ENCODE measurements at places on chromosomes 5 and 9. TPM values are rescaled to one million over a fixed set of nuclear protein-coding genes. Genes with fewer than 3 reads are reported as not detected.

OBP2B gene
- not detected for total RNA-seq

RPL37 gene
- total RNA-seq: 1,726 TPM

PGM5 gene
- not detected for total RNA-seq

ZNF483 gene
- total RNA-seq: 46.8 TPM

ZFP2 gene
- 0.37 TPM for total RNA-seq

DNA sequence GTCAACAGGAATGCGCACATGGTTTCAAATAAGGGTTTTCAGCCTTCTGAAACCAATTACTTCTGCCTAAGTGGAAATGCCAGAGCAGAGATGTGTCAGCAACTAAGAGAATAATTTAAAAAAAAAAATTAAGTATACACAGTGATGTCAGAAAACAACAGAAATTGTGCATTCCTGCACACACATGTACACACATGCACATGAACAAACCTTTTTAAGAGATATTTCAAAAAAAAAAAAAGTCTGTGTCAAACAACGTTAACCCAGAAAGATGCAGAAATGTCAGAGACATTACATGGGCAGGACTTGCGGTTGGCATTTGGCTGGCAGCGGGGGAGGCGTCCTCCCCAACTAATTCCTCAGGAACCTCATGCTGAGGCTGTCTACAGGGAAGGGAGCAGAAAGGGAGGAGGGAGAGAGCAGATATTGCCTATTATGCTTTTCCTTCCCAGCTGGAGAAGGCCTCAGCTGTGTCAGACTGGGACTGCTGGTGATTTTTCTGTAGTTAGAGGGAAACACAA, 536.9 kb upstream of the WWC1 start:
- no peak for DNase-seq

DNA sequence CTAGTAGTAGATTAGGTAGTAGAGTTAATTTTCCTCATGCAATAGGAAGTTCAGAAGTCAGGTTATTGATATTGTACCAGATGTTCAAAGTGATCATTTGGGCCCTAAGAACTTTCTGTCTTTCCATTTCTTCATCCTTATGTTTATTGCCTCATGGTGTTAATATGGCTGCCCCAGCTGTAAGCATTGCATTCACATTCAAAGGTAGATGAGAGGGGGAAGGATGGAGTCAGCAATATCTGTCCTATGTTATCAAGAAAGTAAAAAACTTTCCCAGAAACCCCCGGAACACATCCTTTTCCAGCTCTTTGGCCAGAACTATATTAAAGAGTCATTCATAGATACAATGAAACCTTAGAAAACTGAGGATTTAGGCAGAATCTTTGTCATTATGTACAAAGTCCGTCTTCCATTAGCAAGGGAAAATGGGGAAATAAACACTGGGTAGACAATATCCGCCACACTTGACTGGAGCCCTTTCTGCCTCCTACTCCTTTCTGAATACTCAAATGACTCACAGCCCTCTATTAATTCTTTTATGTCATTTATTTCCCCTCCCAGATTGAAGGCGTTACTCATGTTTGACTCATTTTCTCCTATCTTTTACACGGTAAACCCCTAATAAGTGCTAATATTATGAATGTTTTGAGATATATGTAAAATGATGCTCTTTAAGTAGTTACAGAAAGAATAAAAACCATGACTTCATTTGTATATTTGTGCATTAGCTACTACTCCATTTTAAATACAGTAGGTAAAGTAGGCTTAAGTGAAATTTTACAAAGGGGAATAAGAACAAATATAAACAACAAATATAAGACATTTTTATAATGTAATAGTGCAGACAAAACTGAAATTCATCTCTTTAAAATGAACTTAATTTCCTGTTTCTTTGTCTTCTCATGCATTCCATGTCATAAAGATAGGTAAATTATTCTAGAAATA, 127.6 kb downstream of the SLF1 start:
- no peak for DNase-seq

DNA sequence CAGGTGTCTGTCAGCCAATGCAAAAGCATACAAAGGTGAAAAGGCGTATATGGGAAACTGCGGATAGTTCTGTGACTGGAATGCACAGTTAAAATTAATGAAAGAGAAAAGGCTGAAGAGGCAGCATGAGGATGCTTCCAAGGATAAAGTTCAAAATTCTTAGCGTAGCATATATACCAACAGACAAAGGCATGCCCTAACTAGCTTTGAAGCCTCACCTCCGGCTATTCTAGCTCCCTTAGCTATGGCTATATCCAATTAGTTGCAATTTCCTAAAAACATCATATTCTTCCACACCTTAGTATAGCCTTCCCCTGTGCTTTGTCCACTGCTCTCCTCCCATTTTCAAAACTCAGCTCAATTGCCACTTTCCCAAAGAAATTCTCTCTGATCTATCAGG, 1.4 kb upstream of the DNAJA1 start:
- no peak for DNase-seq

- DNase-seq: no peak
Observed at GRCh38 chr5:142726188-142726731, 40.4 kb upstream of the FGF1 start.

- no peak for DNase-seq
Observed at GRCh38 chr5:102737161-102737560, 17.9 kb upstream of the PAM start.

DNA sequence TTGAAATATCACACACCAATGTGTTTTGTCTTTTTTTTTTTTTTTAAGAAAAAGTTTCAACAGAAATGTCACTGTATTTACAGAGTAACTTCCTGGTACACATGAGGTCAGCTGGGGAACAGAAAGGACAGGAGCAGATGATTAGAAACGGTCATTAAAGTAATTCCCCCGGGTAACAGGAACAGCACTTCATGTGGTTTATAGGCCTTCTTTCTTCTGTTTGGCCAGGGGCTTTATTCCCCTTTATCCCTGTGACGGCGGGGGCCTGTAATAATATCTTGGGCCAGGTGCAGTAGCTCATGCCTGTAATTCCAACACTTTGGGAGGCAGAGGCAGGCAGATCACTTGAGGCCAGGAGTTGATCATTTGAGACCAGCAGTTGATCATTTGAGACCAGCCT, 30.5 kb upstream of the MSH3 start:
- no peak for DNase-seq

DNA sequence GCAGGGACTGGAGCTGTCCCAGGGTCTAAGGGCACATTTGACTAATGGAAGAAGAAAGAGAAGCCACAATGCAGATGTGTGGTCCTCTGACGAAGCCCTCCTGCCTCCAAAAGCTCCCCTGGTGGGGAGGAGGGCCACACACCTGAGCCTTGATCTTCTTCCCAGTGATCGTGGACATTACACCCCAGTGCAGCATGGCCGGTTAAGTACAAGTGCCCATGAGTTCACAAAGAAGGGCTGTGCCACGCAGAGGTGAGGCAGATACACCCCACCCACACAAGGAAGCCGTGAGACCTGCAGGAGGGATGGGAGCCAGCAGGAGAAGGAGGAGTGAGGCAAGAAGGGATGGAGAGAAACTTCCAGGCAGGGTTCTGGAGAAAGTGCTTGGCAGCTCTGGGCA, 199.0 kb upstream of the MVB12B start:
- DNase-seq: peak; percentile 5

DNA sequence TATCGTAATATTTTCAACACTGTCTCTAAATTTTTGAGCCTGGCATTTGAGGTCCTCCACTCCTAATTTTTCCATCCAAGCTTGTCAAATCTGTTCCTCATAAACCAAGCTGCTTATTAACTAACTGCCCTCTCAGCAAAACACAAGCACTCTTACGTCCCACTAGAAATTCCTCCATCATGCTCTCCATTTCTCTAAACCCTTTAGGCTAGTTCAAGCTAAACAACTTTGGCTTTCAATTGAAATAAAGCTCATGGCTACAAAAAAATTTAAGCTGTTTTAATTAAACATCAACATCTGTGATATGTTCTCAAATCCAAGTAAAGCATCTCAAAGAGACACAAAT, 45.7 kb downstream of the RNF145 start:
- DNase-seq: no peak

GRCh38 chr5:147554261-147554817, 44.5 kb upstream of the DPYSL3 start:
- DNase-seq: no peak

- no peak for DNase-seq
Observed at GRCh38 chr9:70959366-70959765, 162.1 kb downstream of the TRPM3 start.

DNA sequence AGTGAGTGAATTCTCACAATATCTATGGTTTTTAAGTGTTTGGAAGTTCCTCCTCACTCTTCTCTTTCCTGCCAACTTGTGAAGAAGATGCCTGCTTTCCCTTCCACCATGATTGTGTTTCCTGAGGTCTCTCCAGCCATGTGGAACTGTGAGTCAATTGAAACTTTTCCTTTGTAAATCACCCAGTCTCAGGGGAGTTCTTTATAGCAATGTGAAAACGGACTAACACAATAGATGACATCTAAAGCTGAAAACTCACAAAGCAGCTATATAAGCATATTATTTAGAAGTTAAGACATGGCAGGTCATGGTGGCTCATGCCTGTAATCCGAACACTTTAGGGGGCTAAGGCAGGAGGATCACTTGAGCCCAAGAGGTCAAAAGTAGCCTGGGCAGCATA, 130.2 kb downstream of the ARRDC3 start:
- no peak for DNase-seq

DNA sequence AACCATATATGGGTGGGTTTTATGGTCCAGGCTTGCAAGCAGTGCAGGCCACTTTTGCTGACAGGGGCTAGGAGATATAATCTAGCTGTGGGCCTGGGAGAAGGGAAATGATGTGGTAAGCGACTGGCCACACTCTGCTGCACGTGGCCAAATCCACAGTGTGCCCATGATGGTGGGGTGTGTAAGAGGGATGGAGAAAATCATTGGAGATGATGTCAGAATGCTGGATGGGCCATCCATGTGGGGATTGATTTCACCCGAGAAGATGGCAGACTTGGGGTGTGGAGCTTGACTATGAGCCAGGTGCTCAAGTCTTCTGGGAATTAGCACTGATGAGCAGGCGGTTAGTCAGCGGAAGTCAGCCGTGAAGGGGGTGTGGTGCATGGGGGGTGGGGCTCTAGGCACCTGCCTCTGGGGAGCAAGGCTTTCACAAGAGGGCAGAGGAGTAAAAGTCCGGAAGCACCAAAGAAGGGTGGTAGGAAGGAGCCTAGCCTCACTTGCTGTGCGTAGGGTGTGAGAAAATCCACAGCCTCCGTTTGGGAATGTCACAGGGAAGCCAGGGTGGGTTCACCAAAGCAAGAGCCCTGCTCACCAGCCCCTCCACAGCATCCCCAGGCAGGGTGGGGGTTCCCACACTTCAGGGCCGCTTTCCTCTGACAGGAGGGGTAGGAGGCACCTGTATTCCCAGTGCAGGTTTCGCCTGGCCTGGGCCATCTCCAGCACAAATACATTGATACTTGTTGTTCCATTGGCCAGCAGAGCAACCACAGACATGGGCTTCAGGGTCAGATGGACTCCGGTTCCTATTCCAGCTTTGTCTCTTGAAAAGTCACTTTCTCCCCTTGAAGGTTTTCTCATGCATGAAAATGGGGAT, 44.5 kb upstream of the ANGPTL2 start:
- peak; percentile 25 for DNase-seq

DNA sequence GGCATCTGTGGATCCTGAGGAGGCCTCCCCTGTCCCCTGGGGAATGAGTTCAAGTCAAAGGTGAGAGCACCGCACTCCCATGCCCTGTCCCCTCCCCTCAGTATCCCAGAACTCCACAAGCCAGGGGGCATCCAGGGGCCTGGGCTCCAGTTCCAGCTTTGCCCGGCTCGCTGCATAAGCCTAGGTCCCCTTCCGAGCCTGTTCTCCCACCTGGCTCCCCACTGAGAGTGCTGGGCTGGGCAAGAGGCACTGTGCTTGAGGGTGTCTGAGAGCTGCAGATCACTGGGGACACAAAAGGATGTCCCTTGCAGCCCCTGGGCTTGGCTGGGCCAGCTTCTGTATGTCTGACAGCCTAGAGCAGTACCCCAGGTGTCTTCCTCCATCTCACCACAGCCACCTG, 4.6 kb downstream of the DOK3 start:
- no peak for DNase-seq

DNA sequence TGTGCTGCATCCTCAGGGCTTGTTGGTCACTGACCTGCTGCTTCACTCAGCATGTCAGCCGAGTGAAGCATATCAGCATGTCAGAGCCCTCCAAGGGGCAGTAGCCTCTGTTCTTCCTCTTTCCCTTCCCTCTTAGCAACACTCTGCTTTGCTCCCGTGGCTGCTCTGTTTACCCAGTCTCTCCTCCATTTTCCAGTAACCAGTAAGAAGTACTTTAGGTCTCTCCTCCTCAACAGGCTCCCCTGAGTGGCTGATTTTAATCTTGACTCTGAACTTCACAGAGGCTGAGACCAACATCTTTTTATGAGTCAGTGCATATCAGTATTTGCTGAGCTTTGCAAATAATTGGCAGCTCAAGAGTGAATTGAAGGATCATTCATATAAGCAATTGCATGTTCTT, 18.6 kb upstream of the ADRB2 start:
- DNase-seq: no peak

DNA sequence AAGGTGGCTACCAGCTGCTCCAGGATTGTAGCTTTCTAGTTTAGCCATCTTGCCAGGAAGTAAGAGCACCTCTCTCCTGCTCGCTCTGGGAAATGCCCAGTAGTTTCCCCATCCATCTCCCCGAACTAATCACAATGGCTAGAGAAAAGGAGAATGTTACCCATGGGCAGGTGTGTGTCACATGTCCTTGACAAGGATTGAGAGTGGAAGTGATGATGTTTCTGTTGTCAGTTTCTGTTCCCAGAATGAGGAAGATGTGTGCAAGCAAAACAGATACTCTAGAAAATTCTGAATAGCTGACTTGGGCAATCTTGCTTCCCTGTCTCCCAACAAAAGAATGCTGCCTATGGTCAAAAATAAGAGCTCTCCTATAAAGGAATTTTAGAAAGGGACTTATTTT, 429.5 kb downstream of the EBF1 start:
- DNase-seq: no peak

- no peak for DNase-seq
Observed at GRCh38 chr5:135714126-135714894, 120.2 kb upstream of the SLC25A48 start.

GRCh38 chr5:174204535-174205313, 159.2 kb downstream of the NSG2 start:
- peak; percentile 86 for DNase-seq

DNA sequence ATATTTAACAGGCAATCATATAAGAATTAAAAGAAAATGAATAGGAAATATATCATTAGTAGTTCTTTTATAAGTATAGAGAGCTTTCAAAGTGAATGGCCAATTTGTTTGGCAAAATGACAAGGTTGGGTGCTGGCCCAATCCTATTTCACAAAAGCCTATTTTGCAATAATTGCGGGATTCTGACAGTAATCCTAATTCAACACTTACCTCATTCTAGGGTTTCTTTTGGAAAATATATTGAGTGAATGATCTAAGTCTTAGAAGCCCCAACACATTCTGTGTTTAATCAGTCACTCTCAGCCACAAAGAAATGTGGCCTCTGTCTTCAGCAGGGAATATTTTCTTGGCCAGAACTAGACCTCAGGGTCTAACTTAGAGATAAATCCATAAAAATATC, 835.9 kb upstream of the ZNF608 start:
- DNase-seq: no peak

GRCh38 chr5:126100767-126101166, 322.4 kb upstream of the GRAMD2B start:
- no peak for DNase-seq

- no peak for DNase-seq
Observed at GRCh38 chr5:40430101-40430710, 249.5 kb upstream of the PTGER4 start.

GRCh38 chr5:140295414-140295813, 7.5 kb downstream of the PFDN1 start:
- no peak for DNase-seq
